SK-MEL-5 (cell line): ENCODE measurements at places on chromosomes 3 and 15. TPM values are rescaled to one million over a fixed set of nuclear protein-coding genes. Genes with fewer than 3 reads are reported as not detected.

MITF gene
- 768 and 819 TPM in 2 replicates for total RNA-seq

GRCh38 chr3:37680401-37680800, 181.3 kb upstream of the CTDSPL start:
- DNase-seq: peak; percentile 28

GRCh38 chr15:68924866-68925560, 5.3 kb upstream of the SPESP1 start:
- peak; percentile 89 for DNase-seq

GRCh38 chr3:195821403-195822130, 9.8 kb upstream of the MUC4 start:
- no peak for DNase-seq

- peak; percentile 64 for DNase-seq
These were observed 43.1 kb upstream of the WDR5B start for GRCh38 chr3:122458992-122459391.

DNA sequence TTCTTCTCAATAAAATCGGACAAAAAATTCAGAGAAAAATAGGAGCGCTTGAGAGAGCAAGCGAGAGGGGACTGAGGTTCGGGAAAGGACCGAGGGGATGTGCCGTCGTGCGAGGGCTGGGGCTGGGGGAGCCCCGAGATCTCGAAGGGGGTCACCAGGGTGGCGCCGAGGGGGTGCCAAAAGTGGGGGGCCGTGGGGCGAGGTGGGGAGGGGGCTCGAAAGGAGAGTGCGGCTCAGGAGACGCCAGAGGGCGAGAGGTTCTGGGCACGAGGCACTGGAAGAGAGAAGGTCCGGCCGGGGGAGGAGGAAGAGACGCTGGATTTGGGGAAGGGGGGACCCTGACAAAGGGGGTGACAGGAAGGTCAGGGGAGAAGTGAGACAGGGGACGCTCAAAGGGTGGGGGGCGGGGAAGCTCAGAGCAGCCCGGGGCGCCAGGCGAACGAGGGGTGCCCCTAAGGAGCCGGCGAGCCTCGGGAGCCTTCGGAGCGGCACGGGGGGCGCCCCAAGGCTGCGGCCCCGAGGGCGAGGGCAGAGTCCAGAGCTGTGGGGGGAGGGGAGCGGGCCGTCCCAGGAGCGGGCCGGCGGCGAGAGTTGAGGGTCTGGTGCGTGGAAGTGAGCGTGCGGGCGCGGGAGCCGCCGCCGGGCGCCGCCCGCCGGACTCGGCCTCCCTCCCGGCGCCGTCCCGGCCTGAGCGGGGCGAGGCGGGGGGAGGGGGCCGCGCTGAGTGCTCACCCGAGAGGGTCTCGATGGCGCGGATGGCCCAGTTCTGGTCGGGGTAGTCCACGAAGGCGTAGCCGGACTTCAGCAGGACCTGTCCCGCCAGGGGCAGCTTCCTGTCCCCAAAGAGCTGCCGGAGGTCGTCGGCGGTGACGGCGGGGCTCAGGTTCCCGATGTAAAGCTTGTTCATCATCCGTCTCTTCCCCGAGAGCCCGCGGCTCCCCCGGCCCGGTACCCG, 514 bp downstream of the IGF2BP2 start:
- DNase-seq: no peak

DNA sequence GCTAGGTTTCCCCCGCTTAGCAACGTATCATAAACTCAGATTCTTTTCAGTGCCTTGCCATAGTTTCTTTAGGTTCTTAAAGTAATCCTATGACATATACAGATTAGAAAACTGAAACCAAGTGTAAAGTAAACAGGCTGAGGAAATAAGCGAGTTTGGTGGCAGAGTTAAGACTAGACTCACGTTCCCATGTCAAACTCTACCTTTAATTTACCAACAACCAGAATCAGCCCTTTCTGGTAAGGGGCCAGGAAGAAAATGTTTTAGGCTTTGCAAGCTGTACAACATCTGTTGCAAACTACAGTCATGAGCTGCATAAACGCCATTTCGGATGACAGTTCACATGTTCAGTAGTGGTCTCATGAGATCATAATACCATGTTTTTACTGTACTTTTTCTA, 128.0 kb upstream of the PRICKLE2 start:
- DNase-seq: no peak

- no peak for DNase-seq
These were observed 999 bp downstream of the ZNF280D start for GRCh38 chr15:56732135-56732885.

- no peak for DNase-seq
These were observed 3.5 kb downstream of the PLA1A start for GRCh38 chr3:119601154-119601553.

DNA sequence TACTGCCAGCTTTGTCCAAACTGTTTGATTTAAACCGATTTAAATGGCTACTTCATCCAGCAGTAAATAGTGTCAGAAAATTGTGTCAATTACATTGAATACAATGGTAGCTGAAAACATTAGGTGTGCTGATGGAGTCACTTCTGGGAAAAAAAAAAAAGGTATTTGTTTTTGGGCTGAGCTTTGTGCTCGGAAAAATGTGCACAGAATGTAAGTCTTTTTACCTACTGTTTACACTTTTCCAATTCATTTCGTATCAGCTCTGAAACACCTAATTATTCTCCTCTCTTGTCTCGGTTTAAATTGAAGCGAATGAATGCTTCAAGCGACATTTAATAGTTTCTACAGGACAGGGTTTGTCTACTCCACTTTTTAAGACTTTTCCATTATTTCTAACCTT, 1078.4 kb downstream of the ROBO1 start:
- DNase-seq: no peak

NMNAT3 gene
- 0.85 and 0.93 TPM in 2 replicates for total RNA-seq

ADAMTS7 gene
- 1.3 and 2.0 TPM in 2 replicates for total RNA-seq

NPRL2 gene
- 21.9 and 24.3 TPM in 2 replicates for total RNA-seq

NCEH1 gene
- total RNA-seq: 4.4 and 6.2 TPM in 2 replicates

UPK1B gene
- not detected in 2 replicates for total RNA-seq

GCNT3 gene
- 0.48 and 0.59 TPM in 2 replicates for total RNA-seq

- DNase-seq: no peak
These were observed 58.4 kb downstream of the DAPK2 start for GRCh38 chr15:63987796-63988378.

DNA sequence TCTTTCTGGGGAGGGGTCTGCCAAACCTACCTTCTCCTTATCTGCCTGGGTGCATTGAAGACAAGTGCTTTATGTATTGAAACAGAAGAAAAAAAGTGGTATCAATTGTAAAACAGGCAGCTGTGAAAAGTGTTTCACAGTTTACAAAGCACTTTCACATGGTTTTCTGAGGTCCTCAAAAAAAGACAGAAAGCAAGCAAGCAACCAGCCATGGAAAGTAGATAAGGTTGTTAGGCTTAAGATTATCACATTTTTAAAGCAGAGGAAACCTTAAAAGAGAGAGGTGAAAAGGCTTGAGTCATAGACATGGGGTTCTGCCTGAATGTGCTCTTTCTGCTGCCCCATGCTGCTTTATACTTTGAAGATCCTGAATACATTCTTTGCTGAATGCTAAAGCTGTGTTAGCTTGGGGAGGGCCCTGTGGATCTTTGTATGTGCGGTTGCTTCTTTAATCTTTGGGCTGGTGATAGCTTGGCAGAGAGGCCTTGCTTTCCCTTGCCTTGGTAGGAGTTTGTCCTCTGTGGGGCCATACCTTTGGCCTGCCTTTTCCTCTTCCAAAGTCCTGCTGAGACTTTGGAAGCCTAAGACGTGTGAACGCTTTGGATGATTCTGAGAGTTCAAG, 2.6 kb downstream of the SMAD3 start:
- no peak for DNase-seq

CELF6 gene
- total RNA-seq: 0.24 TPM in 1 of 2 replicates, not detected in the other

NANOGP8 gene
- total RNA-seq: not detected in 2 replicates

- no peak for DNase-seq
These were observed 132.1 kb downstream of the WDR76 start for GRCh38 chr15:43958861-43959330.

- DNase-seq: no peak
These were observed 596.9 kb downstream of the ZBBX start for GRCh38 chr3:166783206-166783605.

DNA sequence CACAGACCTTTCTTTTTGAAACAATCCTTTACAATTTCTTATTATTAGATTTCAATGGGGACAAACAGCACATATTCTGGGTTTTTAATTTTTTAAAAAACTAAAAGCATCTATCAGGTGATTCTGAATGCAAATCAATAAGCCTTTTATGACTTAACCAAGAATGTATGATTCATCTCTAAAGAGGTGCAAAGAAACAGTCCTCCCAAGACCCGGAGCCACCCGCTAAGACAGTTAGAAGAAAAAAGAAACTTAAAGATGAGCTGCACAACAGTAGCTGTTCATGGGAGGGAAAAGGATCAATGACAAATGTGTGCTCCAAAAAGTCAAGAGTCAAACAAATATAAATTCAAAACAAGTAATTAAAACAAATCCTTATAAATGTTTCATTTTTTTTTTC, 319.5 kb downstream of the THSD4 start:
- DNase-seq: no peak

GRCh38 chr3:55162031-55162795, 234.4 kb upstream of the LRTM1 start:
- DNase-seq: no peak

DNA sequence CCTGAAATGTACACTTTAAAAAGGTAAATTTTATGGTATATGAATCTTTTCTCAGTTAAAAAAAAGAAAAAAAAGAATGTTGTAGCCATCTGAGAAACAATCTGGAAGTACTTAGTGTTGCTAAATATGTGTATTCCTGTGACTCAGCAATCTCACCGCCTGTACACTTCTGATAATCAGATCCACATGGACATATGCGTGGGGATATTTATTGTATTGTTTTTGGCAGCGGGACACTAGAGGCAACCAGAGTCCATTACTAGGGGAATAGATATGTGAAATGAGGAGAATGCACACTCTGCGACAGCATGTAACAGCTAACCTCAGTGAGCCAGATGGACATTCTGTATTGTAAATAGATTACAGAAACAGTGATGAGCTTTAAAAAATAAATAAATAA, 65.4 kb downstream of the AQP9 start:
- no peak for DNase-seq

GRCh38 chr15:70547846-70548487, 215.4 kb downstream of the UACA start:
- DNase-seq: no peak

- DNase-seq: peak; percentile 69
These were observed 14.4 kb upstream of the C3orf80 start for GRCh38 chr3:160210799-160211221.

GRCh38 chr3:184543843-184544512, 17.6 kb upstream of the EPHB3 start:
- DNase-seq: peak; percentile 86

DNA sequence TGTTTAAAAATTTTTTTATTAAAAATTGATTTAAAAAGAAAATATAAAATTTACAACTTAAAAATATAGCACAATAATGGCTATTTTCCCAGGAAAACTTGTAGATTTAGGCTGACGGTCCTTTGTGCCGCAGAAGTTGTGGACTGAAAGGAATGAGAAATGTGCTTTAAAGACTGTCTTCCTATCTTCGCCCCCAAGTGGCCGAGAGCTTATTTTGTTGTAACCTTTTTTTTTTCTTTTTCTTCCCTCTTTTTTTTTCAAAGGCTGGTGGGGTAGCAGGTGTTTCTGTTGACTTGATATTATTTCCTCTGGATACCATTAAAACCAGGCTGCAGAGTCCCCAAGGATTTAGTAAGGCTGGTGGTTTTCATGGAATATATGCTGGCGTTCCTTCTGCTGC, 15.5 kb downstream of the SLC25A26 start:
- DNase-seq: peak; percentile 52
